Chondrocyte (in vitro differentiated cells): ENCODE measurements at places on chromosomes 11 and 22.

GRCh38 chr11:86916330-86916729, 38.9 kb downstream of the FZD4 start:
- no peak for DNase-seq

GRCh38 chr22:50399751-50400331, 56.7 kb downstream of the PPP6R2 start:
- no peak for DNase-seq

DNA sequence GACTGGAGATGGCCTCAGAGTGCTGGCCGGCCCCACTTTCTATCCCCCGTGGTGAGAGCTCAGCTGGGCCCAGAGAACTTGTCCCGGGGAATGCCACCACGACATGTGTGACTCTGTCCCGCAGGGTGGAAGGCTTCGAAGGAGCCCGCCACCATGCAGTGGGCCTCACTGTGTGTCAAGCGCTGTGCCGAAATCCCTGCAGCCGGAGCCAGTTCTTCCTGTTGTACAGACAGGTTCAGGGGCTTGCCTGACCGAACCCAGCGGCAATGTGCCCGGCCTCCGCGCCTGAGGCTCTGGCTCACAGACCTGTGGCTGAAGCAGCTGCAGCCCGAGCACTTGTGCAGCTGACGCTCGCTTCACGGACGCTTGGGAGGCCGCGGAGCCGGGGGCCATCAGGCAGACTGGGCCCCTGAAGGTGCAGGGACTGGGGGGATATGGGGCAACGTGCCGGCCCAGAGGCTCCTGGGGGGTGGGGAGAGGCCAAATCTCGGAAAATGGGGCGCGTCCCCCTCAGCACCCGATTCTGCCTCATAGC, 650 bp downstream of the PPM1F start:
- no peak for DNase-seq

DNA sequence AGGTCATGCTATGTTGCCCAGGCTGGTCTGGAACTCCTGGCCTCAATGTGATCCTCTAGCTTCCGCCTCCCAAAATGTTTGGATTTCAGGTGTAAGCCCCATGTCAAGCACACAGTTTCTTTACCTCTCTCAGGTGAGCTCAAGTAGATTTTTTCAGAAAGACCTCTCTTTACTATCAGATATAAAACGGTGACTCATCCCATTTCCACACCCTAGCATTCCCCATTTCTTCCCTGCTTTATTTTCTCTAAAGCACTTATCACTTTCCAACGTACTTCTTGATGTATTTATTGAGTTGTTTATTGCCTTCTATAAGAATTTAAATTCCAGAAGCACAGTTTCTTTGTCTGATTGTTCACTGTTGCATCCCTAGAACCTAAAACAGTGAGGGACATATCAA, 3.7 kb downstream of the TSG101 start:
- no peak for DNase-seq

GRCh38 chr22:23754980-23755636, 883 bp upstream of the VPREB3 start:
- DNase-seq = no peak

DNA sequence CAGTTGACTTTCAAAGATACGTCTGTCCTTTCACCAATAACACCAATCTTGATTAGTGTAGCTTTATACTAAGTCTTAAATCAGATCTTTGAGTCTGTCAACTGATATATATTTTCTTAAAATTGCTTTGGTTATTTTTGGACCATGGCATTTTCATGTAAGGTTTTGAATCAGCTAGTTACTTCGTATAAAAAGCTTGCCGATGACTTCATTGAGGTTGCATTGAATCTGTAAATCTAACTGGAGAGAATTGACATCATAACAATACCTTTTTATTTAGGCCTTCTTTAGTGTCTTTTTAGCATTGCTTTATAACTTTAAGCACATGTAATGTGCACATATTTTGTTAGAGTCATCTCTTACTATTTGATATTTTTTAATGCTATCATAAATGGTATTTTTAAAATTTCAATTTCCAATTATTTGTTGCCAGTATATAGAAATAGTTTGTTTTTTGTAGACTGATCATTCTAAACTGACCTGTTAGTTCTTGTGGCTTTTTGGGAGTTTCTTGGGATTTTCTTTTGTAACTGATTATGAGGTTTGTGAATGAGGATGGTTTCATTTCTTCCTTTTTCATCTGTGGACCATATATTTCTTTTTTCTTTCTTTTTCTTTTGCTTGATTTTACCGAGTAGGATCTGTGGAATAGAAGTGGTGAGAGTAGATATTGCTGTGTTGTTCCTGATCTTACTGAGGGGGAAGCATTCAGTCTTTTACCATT, 61.4 kb downstream of the DDX10 start:
- DNase-seq = no peak

DNA sequence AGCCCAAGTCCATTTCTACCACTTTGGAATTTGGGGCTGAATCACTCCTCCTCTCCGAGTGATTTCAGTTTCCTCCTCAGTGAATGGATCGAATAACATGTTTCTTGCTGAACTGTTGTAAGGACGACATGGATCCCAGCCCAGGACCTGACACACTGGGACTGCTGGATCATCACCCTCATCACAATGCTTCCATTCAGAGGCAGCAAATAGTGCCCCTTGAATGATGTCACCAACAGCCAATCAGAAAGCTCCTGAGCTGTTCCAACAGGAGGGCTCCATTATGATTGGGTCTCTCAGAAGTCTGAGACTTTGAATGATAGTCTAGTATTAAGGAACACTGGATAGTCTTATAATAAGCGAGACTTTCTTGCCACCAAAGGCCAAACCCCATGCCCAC, 158.9 kb downstream of the MYO18B start:
- no peak for DNase-seq

GRCh38 chr22:23803001-23803819, 16.4 kb downstream of the SMARCB1 start:
- peak; percentile 74 for DNase-seq

DNA sequence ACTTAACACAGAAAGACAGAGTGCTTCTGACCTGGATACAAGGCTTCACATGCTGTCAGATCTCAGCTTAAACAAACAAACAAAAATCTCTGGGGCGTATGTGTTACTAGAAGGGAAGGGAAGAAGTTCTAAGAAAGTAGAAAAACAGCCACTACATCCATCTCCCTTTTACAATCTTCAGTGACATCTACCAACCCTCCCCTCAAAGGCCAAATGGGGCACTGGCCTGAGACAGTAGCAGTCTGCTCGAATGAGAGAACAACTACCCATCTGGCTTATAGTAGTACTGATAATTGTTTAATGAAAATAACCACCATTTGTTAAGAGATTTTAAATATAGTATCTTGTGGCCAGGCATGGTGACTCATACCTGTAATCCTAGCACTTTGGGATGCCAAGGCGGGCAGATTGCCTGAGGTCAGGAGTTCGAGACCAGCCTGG, 29.4 kb downstream of the CCDC83 start:
- no peak for DNase-seq

DNA sequence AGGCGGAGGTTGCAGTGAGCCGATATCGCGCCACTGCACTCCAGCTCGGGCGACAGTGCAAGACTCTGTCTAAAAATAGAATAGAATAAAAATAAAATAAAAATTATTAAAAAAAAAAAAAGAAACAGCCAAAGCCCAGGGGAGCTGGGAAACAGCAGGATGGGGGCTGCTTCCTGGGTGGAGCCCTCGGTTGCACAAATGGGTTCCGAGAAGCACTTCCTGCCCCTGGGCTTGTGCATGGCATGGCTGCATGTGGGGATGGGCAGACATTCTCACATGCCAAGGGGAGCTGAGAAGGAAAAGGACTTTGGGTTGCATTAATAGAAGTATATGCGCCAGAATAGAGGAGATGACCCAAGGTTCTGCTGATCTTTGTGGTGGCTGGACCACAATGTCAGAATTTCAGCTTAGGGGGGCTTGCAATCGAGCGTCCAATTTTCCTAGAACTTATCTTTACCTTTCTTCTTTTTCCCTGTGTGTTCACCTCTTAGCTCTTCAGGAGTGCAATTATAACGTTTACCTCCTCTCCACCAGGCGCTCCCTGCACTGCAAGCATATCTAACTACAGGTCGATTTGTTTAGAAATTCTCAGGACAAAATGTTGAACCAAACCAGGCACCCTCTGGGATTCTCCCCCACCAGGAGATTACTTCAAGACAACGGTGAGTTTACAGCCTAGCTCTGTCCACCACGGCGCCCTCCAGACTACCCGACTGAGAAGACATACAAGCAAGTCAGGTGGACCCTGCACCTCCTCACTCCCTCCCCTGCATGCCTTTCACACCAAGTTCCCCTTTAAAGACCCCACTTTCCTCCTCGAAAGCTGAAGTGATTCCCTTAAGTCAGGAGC, 53.2 kb downstream of the SHISAL1 start:
- peak; percentile 72 for DNase-seq

DNA sequence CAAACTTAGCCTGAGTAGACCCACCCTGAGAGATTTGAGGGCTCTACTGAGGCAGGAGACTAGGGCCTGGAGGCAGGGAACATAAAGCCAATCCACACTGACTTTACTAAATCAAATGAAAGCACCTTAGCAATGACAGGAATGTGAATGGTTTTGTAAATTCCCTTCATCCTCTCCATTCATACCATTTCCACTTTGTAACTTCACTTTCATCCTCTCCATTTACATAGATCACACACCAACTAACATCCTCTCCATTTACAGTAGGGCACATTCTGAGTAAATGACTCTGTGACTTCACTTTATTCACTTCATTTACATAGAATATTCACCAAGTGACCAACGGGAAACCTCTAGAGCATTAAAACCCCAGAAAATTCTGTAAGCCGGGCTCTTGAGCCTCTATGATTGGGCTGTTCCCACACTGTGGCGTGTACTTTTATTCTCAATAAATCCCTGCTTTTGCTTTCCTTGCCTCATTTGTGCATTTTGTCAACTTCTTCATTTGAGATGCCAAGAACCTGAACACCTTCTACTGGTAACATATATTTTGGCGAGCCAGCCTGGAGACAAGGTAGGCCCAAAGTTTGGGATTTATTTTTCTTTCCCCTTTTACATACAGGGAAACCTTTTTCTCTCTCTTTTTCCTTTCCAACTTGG, 82.9 kb downstream of the PIWIL4 start:
- no peak for DNase-seq

DNA sequence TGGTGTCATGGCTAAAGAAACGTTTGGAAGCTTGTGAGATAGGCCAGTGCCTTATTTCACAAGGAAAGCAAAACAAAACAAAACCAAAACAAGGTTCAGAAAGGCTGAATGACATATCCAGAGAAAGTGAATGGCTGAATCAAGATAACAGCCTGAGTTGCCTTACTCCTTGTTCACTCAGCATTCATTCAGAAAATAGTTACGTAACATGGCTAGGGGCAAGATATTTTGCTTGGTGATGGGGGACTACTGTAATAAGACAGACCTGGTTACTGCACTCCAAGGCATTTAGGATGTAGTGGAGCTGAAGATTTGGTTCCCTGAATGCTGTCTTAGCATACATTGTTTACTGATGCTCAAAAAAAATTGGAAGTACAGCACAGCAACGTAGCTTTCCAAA, 47.7 kb downstream of the C11orf91 start:
- no peak for DNase-seq

- DNase-seq = no peak
Observed at GRCh38 chr22:39251762-39252460, 7.1 kb upstream of the PDGFB start.

- DNase-seq = no peak
Observed at GRCh38 chr11:20771681-20772080, 102.3 kb downstream of the NELL1 start.

- no peak for DNase-seq
Observed at GRCh38 chr22:17703811-17704210, 65.3 kb downstream of the BCL2L13 start.

- DNase-seq = no peak
Observed at GRCh38 chr11:11081776-11082175, 223.9 kb upstream of the ZBED5 start.

DNA sequence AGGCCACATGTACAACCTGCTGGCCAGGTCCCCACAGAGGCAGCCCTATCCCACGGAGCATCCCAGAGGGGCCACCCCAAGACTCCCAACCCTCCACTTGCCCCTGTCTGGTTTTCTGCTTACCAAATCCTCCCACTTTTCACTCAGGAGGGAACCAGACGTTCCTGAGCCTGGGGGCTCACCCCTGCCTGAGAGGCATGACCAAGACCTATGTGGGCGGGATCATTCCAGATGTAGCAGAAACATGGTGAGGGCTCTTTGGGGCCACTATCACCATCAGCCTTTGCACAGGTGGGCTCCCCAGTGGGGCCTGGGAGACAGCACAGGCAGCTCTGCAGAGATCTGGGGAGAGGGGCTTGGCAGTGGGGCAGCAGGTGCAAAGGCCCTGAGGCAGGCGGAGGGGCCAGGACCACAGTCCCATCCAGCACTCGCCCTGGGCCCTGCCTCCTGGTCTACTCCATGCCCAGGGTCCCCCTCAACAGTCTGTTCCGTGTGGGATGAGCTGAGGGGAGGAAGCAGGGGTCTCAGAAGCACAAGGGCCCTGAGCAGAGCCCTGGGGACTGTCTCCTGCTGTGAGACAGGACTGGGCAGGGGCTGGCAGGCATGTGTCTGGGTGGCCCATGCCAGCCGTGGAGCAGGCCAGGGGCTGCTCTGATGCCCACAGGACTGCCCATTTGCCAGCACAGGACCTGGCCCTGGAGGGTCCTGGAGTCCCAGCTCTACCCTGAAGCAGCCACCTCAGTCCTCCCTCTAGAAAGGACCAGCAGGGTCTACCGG, 9.4 kb downstream of the PIM3 start:
- peak; percentile 91 for DNase-seq

DNA sequence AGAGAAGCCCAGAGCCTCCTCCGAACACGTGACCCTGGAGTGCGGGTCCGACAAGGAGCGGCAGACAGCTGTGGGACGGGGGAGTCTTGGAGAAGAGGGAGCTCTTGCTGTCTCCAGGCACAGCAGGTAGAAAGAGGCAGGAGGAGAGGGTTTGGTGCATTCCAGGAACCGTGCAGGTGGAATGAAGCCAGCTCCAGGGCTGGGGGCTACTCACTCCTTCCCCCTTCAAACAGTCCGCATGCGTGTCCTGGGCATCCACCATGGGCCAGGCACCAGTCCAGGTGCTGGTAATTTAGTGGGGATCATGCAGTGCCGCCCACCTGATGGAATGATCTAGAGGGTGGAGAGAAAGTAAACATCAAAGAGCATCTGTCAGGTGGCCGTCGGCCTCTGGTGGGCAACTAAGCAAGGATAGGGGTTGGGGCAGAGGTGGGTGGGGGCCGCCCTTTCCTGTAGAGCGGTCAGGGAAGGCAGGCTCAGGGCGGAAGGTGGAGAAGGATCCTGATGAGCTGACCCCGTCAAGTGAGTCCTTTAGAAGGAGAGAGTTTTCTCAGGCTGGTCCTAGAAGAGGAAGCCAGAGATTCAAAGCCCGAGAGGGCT, 850.0 kb downstream of the TBC1D22A start:
- DNase-seq = peak; percentile 70

- peak; percentile 97 for DNase-seq
Observed at GRCh38 chr11:13216019-13216710, 61.4 kb upstream of the BMAL1 start.
